Fibroblast of upper back skin (primary cell): ENCODE measurements at places on chromosomes 5 and 9.

- no peak for DNase-seq
Observed at GRCh38 chr5:440401-441201, 2.4 kb upstream of the EXOC3 start.

DNA sequence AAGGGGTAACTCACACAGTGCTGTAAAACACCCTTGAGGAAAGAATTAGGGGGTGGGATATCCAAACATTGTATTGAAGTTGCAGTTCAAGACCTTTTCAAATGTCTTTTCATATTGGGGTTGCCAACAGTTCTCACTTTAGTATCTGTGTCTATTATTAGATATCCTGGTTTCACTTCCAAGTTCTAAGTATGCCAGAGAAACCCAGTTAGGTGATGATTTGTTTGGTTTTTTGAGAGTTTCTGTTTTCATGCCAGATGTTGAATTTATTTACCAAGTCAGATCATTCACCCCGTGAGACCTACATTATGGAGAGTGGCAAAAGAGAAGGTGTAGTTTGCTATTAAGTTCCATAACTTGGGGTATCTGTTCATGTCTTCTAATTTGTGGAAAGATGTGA, 64.5 kb downstream of the C9orf152 start:
- DNase-seq: no peak

DNA sequence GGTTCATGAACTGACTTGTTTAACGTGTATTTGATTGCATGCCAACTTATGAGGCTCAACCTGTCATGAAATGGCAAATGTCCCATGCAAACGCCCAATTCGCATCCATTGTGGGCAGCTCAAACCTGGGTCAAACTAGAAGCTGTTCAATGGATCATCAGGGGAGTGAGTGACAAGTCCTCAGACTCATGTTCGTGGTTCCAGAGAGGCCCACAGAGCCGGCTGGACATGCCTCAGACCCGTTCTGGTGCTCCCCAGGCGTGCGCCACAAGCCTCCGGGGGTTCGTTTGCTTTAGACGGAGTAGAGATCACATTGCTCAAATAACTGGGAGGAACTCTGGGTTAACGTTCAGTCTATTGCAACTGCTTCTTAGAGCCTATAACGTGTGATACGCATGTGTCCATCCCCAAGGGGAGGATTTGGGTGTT, 15.0 kb downstream of the GFI1B start:
- no peak for DNase-seq

DNA sequence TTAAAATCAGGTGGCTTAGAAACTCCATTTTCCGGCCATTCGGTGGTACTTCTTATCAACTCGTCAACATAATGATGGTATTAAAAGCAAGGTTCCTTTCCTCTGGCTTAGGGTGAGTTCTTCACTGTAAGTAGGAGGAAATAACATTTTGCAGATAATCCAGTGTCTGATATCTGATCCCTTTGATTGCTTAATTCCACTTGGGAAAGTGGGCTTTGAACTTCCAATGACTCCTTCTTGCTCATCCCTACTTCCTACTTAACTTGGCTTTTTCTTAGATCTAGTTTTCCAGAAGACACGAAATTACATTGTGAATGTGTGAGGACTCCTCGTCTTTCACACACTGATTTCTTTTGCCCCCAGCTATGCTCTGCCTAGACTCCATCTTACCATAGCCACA, 31.5 kb downstream of the DDX31 start:
- peak; percentile 20 for DNase-seq

DNA sequence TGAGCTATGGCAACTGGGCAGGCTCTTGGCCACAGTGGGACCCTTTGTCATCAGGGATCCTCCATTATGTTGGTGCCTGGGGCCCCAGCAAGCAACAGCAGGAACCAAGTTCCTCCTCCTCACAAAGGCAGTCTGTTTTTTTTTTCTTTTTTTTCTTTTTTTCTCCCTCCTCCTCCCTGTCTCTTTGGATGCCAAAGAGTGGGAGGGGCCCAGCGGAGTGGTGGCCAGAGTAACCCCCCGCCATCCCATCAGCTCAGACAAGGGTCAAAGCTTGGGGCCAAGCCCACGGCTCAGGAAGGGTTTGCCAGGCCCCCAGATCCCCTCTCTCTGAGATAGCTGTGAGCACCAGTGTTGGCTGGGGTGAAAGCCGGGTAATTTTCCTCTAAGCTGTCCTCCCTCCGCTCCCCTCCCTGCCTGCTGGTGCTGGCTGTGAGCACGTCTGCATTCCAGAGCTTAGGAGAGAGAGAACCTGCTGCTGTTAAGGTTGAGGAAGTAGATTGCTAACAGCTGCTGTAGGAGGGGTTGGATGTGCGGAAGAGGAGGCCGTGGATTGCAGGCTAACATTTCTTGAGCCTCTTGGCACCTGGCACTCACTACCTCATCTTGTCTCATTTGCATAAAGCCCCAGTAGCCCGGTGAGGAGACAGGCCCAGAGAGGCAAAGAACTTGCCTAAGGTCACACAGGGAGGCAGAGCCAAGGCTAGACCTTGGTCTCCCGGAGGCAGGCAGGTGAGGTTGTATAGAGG, 21.2 kb downstream of the GSN start:
- DNase-seq: peak; percentile 87

DNA sequence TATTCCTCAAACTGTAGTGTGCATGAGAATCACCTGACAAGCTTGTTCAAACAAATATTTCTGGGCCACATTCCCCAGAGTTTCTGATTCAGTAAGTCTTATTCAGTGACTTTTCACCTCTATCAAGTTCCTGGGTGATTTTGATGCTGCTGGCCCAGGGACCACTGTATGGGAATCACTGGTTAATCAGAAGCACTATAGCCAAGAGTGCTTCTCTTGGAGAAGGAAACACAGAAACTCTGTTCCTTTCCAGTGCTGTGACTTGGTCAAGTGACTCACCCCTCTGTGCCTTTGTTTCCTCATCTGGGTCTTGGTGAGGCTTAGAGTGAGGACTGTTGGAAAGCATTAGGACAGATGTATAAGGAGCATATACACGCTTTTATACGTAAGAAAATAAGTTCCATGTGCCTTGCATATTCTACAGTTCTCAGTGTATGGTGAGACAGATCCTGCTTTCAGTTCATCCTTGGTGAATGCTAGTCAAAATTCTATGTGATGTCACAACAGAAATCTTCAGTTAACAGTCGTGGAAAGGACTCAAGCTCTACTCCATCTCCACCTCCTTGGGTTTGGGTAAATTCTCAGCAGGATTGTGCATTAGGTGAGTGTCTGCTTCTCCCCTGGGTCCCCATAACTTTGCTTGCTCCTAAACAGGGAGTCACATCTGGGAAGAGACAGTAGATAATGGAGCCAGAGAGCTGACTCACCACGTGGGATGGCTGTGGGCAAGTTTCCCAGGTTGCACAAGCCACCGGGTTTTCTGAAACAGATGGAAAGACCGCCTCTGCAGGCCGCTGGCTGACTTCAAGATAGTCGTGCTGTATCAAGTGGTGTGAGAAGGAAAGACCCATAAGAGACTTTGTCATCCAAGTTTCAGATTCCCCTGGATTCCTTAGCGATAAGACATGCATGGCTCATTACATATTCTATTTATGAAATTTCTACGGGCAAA, 117.0 kb downstream of the NXNL2 start:
- DNase-seq: peak; percentile 98

DNA sequence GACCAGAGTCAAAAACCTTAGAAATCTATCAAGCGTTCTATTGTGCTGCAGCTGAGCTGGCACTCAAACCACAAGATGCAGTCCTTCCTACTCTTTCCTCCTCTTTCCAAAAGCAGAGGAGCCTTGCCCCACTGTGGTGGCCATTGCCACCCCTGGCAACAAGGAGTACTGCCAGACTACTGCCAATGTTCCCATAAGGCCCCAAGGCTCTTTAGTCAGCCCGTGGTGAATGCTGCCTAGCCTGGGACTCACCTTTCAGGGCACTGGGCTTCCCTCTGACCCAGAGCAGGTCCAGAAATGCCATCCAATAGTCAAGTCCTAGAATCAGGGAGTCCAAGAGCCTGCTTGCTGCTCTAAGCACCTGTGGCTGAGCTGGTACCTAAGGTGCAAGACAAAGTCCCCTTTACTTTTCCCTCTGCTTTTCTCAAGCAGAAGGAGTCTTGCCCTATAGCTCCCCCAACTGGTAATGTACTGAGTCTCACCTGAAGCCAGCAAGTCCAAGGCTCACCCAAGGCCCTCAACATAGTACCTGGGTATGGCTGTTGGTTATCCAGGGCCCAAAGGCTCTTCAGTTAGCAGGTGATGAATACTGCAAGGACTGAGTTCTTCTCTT, 219.4 kb downstream of the ATPSCKMT start:
- peak; percentile 30 for DNase-seq

- DNase-seq: no peak
Observed at GRCh38 chr5:119072496-119072895, 1.6 kb downstream of the DMXL1 start.

GRCh38 chr5:149745212-149745942, 15.3 kb downstream of the PPARGC1B start:
- no peak for DNase-seq

DNA sequence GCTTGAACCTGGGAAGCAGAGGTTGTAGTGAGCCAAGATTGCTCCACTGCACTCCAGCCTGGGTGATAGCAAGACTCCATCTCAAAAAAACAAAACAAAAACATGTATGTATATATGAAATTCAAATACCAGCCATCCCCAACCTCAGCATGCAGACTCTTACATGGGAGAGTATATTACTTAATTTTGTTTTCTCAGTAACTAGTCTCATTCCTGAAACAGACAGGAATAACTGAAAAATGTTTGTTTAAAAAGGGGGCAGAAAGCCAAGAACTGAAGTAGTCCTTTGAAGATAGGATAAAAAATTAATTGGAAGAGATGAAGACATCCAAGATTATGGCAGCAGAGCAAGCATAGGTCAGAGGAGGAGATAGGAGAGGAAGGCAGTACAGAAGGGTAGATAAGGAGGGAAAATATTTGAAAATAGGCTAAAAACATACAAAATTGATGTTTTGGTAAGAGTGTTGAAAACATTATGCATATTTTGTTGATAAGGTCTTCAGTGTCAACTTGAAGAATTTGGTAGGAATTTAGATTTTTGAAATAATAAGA, 309.9 kb downstream of the MAT2B start:
- DNase-seq: peak; percentile 20

DNA sequence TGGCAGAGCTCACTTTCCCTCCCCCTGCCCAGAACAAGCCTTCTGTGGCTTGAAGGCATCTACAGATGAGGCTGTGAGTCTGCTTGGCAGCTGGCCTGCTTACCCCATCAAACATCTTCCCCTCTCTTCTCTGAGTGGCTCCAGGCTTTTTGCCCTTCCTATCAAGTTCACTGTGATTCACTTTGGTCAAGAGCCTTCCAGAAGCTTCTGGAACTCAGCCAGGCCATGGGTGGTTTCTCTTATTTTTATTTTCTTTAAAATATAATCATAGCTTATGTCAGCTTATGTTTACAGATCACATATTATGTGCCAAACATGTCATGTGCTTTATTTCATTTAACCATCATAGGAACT, 267.0 kb downstream of the SEC61B start:
- DNase-seq: peak; percentile 91

- DNase-seq: no peak
Observed at GRCh38 chr5:31730139-31730538, 91.2 kb downstream of the PDZD2 start.

GRCh38 chr5:113759505-113759904, 246.0 kb downstream of the YTHDC2 start:
- no peak for DNase-seq

DNA sequence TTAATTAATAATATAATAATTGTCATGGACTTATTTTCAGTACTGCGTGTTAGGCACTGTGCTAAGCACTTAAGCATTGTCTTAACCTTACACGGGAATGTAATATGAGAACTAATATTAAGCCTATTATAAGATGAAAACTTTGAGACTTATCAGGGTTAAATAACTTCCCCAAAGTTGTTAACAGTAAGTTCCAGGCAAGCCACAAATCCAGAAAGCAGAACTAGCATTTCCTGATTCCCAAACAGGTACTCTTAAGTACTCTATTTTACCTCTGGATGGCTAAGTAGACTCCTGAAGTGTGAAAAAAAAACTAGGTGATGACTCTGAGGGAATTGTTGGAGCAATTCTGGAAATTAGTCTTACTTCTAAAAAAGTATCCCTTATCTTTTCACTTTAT, 23.8 kb downstream of the GABRG2 start:
- no peak for DNase-seq

- DNase-seq: no peak
Observed at GRCh38 chr5:72418271-72418670, 88.9 kb downstream of the ZNF366 start.

DNA sequence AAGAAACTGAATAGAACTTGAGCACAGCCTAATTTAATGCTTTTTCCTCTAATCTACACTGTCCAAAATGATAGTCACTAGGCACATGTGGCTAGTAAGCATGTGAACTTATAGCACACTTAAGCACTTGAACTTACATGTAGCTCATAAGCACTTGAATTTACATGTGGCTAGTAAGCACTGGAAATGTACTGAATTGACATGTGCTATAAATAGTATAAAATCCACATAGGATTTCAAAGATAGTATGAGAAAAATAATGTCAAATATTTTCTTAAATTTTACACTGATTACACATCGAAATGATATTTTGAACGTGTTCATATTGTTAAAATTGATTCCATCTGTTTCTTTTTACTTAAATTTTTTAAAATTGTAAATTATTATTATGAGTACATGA, 167.3 kb downstream of the CARTPT start:
- peak; percentile 25 for DNase-seq

DNA sequence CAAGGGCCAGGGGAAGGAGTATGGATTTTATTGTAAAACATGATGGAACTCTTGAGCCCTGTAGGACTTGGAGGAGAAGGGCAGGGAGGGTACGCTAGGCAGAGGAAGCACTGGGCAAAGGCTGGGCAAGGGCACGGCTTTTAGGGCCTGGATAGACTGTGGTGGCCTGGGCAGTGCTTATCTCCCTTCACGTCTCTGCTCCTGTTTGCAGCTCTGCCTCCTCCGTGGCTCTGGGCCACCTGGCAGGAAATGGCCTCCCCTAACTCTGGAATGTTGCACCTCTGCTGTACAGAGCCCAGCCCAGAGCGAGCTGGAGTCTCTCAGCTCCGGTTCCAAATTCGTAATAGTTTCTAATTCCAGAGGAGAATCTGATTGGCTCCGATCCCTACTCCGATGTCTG, 12.2 kb upstream of the STC2 start:
- DNase-seq: no peak

GRCh38 chr9:1532171-1532570, 482.0 kb downstream of the DMRT2 start:
- no peak for DNase-seq

DNA sequence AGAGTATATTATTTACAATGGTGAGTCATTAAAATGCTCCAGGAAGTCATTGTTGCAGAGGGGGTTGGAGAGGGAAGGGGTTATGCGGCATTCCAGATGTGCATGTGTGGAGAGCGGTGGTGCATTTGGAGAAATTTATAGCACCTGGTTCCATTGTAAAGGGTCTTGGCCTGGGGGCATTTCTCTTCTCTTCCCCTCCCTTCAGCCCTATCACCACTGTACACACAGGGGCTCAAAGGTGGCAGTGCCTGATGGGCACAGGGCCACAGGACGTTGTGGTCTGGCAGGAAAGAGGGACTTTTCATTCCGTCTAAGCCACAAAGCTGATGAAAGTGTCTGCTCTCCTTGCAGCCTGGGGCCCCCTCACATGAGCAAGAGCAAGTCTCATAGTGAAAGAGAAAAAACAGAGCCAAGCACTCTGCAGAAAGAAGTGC, 442.4 kb upstream of the ZNF462 start:
- peak; percentile 95 for DNase-seq

GRCh38 chr5:92320446-92320845, 937.3 kb upstream of the ARRDC3 start:
- no peak for DNase-seq

- DNase-seq: peak; percentile 60
Observed at GRCh38 chr5:138654281-138654867, 79.2 kb upstream of the HSPA9 start.

- DNase-seq: no peak
Observed at GRCh38 chr5:40431734-40432133, 248.0 kb upstream of the PTGER4 start.
